ENCODE measurements at places on chromosomes 7 and 10. TPM values are rescaled to one million over a fixed set of nuclear protein-coding genes. Genes with fewer than 3 reads are reported as not detected.

GRCh38 chr7:137682596-137682995 lies 164.2 kb downstream of the DGKI start:
- DNase-seq, result no peak

WAPL gene
- total RNA-seq, result 43.8 TPM

DNA sequence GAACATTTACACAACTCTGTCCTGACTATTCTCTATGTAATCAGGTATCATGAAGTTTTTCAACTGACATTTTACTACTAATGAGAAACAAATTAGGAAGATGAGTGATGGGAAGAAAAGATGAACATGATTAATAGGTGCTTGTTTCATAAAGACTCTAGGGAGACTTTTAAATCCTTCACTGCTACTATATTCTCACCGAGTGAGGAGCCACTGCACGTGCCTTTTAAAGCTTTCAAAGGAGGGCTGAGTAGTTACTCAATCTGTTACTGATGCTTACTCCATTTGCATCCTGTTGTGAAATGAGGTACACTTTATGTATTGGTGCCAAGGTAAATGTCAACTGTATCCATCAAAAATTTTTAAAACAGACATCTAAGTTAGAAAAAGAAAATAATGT lies 1.3 kb upstream of the COMMD3 start:
- no peak for DNase-seq

FAM221A gene
- total RNA-seq, result 16.0 TPM

- no peak for DNase-seq
These were observed 41.2 kb downstream of the LSMEM1 start for GRCh38 chr7:112521942-112522341.

DNA sequence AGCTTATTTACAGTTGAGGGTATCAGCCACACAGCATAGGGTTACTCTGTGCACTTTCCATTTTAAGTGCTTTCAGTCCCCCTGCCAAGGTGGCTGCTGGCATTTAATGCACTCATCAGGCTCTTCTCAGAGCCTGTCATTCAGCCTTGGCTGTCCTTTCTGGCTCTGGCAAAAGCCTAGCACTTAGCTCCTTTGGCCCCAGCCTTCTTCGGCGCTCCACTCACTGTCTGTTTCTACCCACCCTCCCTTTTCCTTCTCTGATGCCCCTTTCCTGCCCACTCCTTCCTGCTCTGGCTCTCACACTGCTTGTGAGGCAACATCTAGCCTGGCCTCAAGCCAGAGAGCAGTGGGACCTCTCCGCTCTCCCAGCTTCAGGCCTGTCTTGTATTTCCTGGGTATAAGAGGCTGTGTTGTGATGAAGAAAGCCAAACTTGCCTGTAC lies 60.2 kb downstream of the WIPF3 start:
- no peak for DNase-seq

- no peak for DNase-seq
These were observed 66.2 kb upstream of the ARID5B start for GRCh38 chr10:61835069-61835945.

GRCh38 chr7:113452245-113452644 lies 333.9 kb upstream of the SMIM30 start:
- no peak for DNase-seq

GRCh38 chr10:75827587-75828021 lies 396.2 kb downstream of the LRMDA start:
- DNase-seq, result no peak

DNA sequence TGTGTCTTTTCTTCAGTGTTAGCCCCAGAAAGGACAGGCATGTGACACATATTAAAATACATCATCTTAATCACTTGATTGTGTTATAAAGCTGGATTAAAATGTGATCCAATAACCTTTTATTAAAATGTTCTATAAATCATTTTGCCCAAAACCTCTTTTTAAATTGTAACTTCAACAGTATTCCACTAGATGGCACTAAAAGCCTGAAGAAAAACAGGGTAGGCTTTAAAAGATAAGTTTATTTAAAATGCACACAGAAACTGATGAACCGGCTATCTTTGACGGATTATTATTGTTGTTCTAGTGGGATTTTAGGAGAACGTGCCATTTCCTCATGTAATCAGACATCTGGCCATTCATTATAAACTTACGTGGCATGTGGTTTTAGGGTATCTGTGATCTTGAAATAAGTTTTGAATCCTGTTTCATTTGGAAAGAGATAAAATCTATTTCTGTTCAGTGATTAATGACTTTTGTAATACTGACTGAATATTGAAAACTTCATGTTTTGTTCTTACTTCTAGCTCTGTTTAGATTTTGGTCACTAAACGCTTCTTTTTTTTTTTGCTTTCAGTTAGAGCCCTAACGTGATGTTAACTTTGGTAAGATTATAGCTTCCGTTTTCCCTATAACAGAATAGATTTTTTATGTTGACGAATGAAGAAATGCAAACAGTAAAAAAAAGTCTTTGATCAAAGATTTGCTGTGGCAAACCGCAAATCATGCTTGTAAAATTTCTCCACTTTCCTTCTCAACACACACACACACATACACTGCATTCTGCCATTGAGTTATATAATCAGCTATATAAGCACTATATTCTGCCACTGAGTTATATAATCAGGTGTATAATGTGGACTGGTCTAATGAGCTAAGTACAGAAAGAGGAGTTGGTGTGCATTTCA lies 13.6 kb downstream of the VPS50 start:
- no peak for DNase-seq

DNA sequence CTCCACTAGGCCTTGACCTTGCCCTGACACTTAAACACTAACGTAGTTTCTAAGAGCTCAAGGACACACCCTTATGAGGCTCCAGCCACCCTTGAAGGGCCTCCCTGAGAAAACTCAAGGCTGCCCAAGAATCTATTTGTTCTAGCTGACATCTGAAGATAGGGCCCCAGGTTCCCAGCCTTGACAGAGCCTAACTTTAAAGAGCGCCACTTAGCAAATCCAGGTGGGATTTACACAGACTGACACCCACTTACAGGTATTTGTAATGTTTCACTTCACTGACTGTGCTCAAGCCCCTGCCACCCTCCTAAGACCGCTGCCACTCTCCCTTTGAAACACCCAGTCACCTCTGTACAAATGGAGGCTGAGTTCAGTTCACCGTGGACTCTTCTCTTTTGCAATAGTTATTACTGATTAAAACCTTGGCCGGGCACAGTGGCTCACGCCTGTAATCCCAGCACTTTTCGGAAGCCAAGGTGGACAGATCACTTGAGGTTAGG lies 90.4 kb downstream of the SVOPL start:
- no peak for DNase-seq

GRCh38 chr10:1358860-1359625 lies 302.9 kb downstream of the WDR37 start:
- no peak for DNase-seq

PILRA gene
- total RNA-seq, result 17.2 TPM

GRCh38 chr10:82438277-82438676 lies 563.3 kb downstream of the NRG3 start:
- DNase-seq, result no peak

CELF2 gene
- 106 TPM for total RNA-seq

SRRM3 gene
- 3.7 TPM for total RNA-seq

SFMBT2 gene
- total RNA-seq, result 7.9 TPM

DPP6 gene
- total RNA-seq, result 1.7 TPM
